HCT116 (cell line): ENCODE measurements at places on chromosomes 13 and 19. TPM values are rescaled to one million over a fixed set of nuclear protein-coding genes. Genes with fewer than 3 reads are reported as not detected.

Gene FGF22
- 1.5 TPM for total RNA-seq

Gene SEMA6B
- 58.4 TPM for total RNA-seq

- DNase-seq, result no peak
Observed at GRCh38 chr13:31213651-31214289, 14.0 kb downstream of the B3GLCT start.

Gene IL11
- 2.8 TPM for total RNA-seq

Gene IGSF23
- total RNA-seq, result not detected

DNA sequence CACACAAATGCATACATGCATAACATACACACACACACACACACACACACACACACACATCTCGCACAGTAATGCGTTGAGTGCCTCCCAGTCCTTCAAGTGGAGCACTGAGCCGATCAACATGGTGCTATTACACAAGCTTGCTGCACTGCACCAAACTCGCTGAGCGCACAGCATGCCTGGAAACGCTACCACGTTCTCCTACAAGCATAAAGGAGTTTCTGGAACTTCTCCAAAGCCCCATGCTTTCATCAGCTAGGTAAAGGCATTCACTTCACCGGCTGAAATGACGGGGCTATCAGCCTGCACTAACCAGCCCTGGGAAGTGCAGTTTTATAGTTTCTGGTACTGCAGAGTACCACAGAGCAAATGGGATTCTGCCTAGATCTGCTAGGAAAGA lies 92.7 kb downstream of the FGF14 start:
- DNase-seq, result no peak

- DNase-seq, result no peak
Observed at GRCh38 chr13:22926748-22927400, 253.9 kb upstream of the SGCG start.

GRCh38 chr13:35722458-35723052 lies 246.1 kb upstream of the MAB21L1 start:
- DNase-seq, result no peak

Gene CD70
- 2.1 TPM for total RNA-seq

- DNase-seq, result no peak
Observed at GRCh38 chr19:5537870-5538269, 29.9 kb downstream of the TINCR start.

GRCh38 chr19:45179072-45179891 lies 698 bp downstream of the BLOC1S3 start:
- no peak for DNase-seq

Gene SYNE4
- 27.9 TPM for total RNA-seq

Gene NOTCH3
- total RNA-seq, result 39.4 TPM

DNA sequence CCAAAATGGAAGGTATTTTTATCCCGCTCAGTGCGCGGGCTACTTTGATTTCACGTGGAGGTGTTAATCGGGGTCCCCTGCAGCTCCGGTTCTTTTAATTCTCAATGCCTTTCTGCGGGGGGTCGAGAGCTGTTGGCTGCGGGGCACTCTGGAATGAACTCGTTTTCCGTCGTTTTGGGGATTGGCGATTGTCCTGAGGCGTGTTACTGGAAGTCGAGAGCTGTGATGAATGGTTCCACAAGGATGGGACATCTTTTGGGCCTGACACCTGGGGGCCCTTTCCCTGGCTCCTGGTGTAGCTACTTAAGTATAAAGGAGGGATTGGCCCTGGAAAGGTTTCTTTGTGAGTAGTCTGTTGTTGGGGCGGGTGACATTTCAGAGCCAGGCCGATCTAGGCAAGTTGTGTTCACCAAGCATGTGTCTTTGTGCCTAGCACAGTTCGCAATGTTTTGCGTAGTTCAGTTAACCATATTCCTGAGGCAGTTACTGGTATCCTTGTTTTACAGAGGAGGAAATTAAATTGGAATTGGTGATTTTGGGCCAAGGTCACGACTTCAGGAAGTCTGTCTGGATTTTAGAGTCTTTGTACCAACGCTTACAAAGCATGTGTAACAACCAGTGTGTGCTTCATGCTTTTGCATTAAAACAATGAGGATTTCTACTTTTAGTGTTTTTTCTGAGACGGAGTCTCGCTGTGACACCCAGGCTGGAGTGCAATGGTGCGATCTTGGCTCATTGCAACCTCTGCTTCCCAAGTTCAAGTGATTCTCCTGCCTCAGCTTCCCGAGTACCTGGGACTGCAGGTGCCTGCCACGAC lies 846 bp downstream of the RPL13A start:
- DNase-seq, result no peak

GRCh38 chr13:106155411-106155810 lies 380.1 kb downstream of the EFNB2 start:
- DNase-seq, result no peak

GRCh38 chr13:94673851-94674250 lies 38.5 kb downstream of the SOX21 start:
- no peak for DNase-seq

Gene LILRB4
- not detected for total RNA-seq

- no peak for DNase-seq
Observed at GRCh38 chr19:10450853-10451609, 30.7 kb downstream of the PDE4A start.

DNA sequence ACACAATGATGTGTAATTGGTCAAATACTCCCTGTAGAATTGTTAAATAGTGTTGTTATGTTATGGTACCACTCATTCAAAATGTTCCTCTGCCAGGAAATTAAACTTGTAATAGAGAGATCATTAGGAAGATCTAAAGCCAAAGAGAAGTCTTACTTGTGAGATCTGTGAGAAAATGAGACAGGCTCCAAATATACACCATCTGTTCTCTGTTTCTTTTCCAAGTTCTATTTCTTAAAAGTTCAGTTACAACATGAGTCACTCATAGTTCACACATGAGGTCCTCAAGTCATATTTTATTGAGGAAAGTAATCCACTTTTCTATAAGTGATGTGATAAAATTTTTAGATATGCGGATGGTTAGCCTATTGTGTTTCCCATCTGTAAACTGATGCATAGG lies 1038.1 kb upstream of the PRR20A start:
- no peak for DNase-seq

GRCh38 chr19:41479757-41480191 lies 36.8 kb downstream of the ERICH4 start:
- no peak for DNase-seq

DNA sequence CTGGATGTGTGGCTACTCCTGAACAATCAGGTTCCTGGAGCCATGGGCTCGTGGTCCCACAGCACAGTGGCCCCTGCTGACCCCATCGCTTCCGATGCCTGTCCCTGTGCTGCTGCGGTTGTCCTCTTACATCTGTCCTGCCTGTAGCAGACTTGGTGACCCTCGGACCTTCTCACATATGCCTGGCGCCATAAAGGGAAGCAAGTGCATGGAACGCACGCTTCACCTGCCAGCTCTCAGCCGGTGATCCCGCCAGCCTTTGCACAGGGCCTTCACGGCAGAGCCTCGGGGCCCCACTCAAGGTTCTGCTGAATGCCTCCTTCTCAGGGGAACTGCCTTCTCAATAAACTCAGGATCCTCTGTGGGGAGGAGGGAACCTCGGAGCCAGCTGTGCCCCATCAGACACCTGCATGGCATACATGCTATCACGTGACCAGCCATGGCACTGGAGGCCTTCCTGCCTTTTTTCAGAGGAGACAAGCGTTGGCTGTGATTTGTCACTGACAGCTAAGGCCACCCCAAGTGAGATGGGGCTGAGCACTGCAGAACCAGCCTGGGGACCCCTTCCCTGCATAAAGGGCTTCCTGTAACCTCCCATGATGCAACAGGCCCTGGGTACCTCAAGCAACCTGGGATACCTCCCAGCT lies 24.3 kb downstream of the PEPD start:
- no peak for DNase-seq

DNA sequence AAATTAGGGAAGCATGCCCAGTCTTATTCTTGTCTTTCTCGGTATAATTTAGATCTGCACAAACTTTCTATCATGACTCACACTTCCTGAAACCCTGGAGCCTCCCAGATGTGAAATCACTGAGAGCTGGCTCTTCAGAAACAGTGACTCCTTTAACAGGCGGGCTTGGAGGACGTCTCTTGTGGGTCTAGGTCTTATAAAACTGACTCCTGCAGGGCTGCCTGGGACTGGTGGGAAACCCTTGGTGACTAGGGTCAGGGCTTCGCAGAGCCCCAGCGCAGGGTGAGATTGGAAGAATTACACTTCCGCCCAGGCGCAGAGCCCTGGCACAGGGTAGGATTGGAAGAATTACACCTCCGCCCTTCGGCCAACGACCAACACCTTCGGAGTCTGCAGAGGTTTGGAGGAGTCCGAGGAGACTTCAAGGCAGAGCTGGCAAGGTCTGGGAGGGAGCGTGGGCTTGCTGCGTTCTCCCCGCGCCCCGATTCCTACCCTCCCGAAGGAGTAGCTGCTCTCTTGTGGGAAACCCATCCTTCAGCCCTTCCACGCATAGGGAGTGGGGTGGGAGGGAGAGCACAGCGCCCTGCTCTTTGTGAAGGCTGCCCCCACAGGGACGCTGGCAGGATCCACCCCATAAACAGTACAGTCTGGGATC lies 43.4 kb upstream of the MAP3K10 start:
- DNase-seq, result no peak

DNA sequence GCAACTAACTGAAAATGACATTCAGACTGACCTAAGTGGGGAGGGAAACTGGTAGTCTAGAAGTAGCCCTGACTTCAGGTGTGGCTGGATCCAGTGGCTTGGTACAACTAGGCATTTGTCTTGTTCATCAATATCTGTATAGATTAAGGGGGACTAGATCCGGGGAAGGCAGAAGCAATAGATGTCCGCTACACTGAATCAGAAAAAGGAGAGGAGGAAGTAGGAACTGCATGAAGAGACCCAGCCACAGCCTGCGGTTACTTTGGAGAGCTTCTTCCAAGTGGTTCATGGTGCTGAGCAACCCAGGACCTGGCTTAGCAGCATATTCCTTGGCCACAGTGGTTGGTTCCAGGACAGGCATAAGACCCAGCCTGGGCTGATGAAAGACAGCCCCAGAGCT lies 9.9 kb upstream of the PRODH2 start:
- DNase-seq, result no peak

Gene IQCN
- 4.8 TPM for total RNA-seq

- DNase-seq, result peak; percentile 18
Observed at GRCh38 chr19:1315470-1316166, 29.9 kb downstream of the EFNA2 start.

Gene PEPD
- 40.5 TPM for total RNA-seq

DNA sequence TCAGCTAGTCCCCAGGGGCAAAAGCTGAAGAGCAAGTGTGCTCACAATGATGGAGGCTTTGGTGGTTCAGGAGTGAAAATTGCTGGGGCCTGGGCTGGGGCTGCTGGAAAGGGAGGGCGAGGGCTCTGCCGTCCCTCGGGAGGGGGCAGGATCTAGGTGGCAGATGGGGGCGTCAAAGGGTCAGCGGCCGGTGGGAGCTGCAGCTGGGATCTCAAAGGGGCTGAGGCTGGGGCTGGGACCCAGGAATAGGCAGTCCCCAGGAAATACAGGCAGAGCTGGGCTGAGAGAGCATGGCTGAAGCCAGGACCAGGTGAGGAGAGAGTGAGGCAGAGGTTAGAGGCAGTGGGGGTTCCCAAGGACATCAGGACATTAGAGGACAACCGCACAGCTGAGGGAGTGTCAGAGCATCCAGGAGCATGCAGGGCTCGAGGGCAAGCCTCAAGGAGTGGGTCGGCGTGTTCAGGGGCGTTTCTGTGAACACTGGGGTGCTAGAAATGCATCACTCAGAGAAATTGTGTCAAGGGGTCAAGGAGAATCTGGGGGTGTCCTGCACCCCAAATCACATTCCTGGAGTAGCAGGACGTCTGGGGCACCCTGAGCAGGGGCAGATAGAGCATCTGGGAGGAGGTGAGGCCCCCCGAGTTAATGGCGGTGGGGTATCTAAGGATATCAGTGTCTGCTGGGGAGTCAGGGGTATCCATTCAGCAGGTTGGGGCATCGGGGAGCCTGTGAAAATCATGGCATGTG lies 1.2 kb upstream of the SYNE4 start:
- DNase-seq, result no peak

Gene FFAR2
- total RNA-seq, result not detected

GRCh38 chr13:24215732-24216131 lies 55.2 kb downstream of the SPATA13 start:
- DNase-seq, result no peak

Gene PRR22
- 13.5 TPM for total RNA-seq

Gene HIF3A
- 0.98 TPM for total RNA-seq

DNA sequence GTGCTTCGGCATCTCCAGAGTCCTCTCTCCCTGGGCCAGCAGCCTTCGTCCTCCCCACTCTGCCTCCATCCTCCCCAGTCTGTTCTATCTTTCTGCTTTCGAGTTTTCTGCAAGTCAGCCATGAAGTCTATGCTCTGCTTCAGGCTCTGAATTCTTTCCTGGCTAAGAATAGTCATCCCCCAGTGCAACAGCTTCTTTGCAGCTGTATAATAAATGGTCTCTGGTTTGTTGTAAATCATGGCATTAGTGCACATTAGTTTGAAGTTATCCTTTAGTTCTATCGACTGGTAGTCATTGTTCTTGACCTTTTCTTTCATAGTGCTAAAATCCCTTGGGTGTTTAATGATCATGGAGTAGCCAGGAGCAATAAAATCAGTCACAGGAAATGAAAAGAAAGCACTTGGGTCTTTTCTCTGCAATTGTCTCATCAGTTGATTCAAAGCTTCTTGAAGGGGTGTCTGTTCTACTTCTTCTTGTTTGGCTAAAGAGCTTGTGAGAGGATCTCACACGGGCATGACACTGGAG lies 46.2 kb upstream of the SOX21 start:
- no peak for DNase-seq

Gene GIPR
- total RNA-seq, result 14.1 TPM

Gene ALOX5AP
- total RNA-seq, result not detected

GRCh38 chr19:14985133-14985532 lies 5.5 kb upstream of the SLC1A6 start:
- DNase-seq, result no peak

GRCh38 chr19:50602496-50602895 lies 34.3 kb upstream of the LRRC4B start:
- no peak for DNase-seq

DNA sequence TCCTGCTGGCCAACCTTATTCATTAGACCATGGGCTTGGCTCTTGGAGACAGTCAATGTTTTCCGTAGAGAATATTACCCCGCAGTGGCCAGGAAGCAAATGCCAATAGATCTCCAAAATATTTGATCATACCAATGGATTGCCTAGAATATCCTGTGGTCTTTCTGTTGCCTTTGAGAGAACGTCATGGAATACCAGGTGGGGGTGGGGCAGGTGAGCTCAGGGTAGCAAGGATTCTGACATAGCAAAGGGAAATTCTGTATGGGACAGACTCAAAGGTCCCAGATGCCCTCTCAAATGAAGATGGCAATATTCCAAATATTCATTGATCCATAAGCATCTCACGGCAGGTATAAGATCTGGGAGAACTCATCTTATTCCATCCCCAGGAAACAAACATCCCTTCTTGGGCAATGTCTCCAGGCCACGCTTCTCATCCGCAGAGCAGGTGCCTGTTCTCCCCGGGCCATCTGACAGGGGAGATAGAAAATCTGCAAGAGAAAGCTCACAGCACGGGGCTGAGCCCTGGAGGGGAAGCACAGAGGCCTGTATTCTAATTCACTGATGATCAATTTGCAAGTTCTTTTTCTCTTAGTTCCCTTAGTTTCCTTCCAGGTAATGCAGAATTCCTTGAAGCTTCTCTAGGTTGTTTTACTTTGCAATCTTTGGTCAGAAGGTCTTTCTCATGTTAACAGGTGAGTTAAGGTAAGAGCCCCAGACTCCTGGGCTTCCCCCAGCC lies 69.6 kb upstream of the TSHZ3 start:
- DNase-seq, result no peak
